Hematopoietic multipotent progenitor cell treated with erythropoietin and hydrocortisone succinate and interleukin-3 and kit ligand, for 17 days (in vitro differentiated cells): ENCODE measurements at places on chromosomes 5 and 9.

GRCh38 chr9:137493364-137494103, 34.4 kb upstream of the NSMF start:
- DNase-seq, result no peak

- no peak for DNase-seq
These were observed 225.1 kb upstream of the TBCA start for GRCh38 chr5:78001197-78001596.

DNA sequence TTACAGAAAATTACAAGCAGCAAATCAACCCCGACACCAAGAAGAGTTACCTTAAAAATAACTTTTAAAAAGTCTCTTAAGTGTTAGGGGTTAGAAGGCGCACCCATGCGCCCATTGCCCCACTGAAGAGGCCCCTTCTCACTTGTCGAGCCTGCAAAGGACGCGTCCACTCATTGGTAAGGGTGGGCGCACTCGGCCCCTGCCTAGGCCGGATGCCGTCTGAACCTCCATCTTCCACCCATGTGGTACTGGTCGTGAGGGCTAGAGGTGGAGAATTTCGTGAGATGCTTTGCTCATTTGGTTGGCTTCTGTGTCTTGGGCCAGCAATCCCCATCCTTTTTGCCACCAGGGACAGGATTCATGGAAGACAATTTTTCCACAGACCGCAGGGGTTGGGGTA, 27.5 kb upstream of the LRRC14B start:
- no peak for DNase-seq

DNA sequence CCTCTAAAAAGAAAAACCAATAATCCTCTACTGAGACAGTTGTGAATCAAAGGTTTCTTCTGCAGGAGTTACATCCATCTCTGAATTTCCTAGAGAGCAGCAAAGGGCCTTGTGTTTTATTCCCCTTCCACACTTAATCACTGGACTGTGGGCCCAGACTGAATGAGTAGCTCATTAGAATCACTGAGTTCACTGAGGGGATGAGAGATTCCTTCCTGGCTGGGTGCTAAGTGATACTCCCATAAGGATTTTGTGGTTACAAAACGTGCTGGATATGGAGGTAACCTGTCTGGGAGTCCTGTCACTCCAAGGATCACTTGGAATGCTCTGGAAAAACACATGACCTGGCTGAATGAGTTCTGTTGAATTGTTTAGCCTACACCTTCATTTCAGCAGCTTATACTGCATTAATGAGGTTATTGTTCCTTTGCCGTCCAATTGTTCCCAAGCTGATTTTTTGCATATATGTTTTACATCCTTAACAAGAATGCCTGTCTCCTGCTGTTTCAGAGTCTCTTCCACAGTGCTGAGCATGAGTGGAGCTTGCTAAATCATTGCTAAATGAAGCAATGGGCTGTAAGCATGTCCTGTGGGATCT, 82.9 kb downstream of the MEF2C start:
- DNase-seq, result no peak

GRCh38 chr5:113162208-113162607, 185.6 kb downstream of the DCP2 start:
- DNase-seq, result no peak

DNA sequence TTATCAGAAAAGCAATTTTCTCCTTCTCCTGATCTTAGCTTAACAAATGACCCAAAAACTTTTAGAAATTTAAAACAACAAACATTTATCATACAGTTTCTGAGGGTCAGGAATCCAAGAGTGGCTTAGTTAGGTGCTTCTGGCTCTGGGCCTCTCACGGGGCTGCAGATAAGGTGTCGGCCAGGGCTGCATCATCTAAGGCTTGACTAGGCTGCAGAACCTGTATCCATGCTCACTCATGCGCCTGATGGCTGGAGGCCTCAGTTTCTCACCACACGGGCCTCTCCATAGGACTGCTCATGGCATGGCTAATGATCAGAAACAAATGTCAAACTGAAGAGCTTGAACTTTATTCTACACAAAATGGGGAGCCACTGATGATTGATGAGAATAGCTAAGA, 210.0 kb downstream of the SEC61B start:
- DNase-seq, result no peak
